ENCODE measurements at places on chromosomes 5 and 9.

- DNase-seq: no peak
Measured at GRCh38 chr9:131887680-131888079, 147.8 kb upstream of the RAPGEF1 start.

- no peak for DNase-seq
Measured at GRCh38 chr9:21555911-21556310, 73.8 kb upstream of the IFNE start.

DNA sequence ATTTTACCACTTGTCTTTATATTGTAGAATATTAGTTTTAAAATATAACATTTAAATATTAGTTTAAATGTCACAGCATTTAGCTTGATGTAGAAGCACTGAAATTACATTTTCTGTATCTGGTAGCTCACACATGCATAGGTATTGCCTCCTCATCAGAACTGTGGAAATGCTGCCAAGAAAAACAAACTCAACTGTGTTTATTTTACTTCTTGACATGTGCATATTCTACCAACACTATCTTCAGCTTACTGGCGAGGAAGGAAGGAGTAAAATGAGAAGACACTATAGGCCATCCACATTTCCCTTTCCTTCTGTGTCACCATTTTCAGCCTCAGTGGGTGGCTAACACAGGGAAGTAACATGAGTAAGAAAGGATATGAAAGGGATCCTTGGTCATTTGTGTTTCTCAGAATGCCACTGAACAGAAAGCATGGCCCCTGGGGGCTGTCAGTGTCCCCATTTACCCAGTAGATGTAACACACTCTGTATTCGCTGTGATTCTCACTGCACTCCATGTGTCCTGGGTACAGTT, 81.0 kb upstream of the HTR4 start:
- DNase-seq: no peak

DNA sequence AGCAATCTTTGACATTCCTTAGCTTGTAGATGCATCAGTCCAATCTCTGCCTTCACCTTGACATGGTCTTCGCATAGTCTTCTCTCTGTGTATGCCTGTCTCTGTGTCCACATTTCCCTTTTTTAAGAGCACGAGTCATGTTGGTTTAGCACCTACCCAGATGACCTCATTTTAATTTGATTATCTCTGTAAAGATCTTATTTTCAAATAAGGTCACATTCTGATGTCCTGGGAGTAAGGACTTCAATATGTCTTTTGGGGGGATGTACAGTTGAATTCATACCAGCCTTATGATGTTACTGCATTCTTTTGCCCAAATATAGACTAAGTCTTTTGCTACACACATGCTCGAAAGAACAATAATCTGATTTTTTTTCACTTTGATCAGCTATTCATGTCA, 6.9 kb downstream of the KCTD16 start:
- no peak for DNase-seq

- DNase-seq: no peak
Measured at GRCh38 chr5:10654566-10654965, 90.7 kb downstream of the ANKRD33B start.
